ENCODE measurements at places on chromosomes 4 and X.

- DNase-seq = no peak
Measured at GRCh38 chrX:17859609-17860178, 1.4 kb downstream of the RAI2 start.

DNA sequence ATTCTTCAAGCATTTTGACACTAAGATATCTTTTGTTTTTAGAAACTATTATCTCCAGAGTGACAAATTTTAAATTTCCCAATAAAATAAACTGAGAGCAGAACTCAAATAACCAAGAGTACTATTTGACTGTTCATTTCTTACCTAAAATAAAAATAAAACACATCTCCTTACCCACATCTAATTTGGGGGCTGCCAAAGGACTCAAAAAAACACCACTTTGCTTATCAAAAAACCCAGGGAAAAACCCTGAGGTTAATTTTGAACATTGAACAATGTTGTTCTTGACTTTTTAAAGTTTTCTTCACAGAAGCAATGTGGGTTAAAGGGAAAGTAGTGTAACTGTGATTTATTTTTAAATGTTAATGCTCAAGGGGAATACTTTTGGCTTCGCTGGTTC, 243.0 kb upstream of the HHIP start:
- DNase-seq = no peak

DNA sequence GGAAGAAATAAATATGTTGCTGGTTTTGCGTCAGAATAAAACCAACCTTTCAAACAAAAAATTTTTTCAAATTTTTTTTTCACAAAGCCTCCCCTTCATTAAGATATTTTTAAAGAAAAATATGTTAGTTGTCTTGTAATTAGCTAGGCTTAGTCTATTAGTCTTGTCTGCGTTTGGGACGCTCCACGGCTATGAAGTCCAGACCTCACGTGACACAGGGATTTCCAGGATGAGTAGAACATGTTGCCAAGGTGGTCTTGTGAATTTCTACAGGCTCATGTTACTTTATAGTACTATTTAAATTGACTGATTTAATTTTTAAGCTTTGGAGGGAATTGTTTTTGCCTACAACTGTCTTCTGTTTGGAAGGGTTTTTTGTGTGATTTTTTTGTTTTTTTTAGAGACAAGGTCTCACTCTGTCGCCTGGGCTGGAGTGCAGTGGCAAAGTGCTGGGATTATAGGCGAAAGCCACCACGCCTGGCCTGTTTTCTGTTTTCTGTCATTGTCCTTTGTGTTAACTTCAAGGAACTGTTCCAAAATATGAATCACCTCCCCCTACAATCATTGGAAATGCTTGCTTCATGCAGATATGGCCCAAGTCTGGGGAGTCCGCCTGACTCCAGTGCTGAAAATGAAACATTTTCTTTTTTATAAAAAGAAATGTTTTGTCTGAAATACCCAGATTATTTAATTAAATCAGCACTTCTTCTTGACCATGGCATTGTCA, 26.2 kb downstream of the TMEM144 start:
- DNase-seq = no peak

DNA sequence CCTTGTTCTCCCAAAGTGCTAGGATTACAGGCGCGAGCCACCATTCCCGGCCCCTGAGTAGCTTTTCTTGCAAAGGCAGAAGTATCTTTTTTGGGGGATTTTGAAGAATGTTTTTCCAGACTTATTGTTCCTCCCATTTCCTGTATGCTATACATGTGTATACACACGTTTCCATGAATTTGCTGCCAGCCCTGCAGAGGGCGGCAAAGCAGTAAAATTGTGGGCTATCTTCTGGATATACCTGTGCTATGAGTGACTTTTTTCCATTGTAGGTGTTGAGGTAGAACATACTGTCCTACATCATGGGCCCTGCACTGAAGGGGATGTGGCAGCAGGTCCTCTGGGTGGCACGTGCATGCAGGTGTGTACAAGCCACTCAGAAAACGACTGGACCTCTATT, 16.9 kb upstream of the MED28 start:
- DNase-seq = no peak

DNA sequence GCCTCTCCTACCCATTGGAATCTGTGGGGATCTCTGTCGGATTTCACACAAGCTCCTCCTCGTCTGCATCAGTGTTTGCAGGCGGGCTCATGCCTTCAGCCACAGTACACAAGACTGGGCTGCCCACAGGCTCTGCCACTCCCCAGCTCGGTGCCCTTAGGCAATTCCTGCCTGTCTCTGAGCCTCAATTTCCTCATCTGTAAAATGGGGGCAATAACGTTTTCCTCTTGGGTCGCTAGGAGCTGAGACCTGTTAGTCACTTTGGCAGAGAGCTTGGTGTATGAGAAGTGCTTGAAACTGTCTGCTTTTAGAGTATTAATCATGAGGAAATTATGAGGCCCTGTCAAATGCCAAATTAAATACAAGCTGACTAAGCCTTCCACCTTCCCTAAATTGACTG, 27.6 kb upstream of the MSX1 start:
- DNase-seq = no peak

DNA sequence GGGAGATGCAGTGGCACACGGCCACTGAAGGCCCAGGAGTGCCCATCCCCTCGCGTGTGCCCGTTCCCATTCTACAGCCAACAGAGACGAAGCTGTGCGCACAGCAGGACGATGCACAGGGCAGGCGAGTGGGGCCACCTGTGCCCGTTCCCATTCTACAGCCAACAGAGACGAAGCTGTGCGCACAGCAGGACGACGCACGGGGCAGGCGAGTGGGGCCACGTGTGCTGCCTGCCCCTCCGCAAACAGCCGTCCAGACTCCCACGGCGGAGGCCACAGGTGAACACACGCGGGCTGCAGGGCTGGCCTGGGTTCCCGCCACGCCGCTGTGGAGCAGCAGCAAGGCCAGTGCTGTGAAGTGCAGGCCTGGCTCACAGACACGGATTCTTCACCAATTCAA, 32.0 kb downstream of the GAK start:
- DNase-seq = no peak

GRCh38 chr4:82718162-82718940, 80.2 kb downstream of the SCD5 start:
- DNase-seq = no peak

GRCh38 chr4:182717788-182718583, 199.2 kb downstream of the DCTD start:
- DNase-seq = no peak

- DNase-seq = no peak
Measured at GRCh38 chr4:140947506-140947905, 185.8 kb downstream of the RNF150 start.

GRCh38 chr4:41339812-41340809, 83.4 kb downstream of the UCHL1 start:
- no peak for DNase-seq

DNA sequence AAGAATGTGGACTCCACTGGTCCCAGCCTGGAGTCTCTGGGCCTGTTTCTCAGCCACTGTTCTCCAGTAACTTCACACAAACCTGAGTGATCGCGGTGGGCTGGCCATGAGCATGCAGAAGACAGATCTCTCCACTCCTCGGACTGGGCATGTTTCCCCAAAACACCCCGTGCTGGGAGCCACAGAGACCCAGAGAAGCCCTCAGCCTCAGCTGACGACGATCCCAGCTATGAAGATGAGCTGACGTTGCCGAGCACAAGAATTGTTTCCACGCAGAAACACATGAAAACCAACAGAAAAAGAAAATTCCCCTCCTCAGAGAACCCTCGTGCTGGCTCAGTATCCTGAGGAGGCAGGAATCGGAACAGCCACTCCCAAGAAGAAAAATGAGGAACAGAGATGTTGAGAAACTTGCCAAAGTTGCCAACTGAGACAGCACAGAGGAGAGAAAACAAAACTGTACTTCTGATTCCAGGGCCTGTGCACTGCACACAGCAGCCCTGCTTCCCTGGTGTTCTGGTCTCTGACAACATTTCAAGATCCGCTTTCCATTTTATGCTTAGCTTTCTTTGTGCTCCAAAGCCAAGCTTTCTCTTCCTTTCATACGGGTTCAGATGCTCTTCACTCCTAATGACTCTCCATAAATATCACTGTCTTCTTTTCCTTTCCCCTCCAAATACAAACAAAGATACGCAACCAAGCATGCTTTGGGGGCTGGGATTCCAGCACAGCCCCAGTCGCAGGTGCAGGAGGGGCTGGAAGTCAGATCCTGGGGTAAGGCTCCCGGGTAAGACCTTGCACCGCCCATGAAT, 81.4 kb downstream of the IRF2 start:
- peak; percentile 95 for DNase-seq

DNA sequence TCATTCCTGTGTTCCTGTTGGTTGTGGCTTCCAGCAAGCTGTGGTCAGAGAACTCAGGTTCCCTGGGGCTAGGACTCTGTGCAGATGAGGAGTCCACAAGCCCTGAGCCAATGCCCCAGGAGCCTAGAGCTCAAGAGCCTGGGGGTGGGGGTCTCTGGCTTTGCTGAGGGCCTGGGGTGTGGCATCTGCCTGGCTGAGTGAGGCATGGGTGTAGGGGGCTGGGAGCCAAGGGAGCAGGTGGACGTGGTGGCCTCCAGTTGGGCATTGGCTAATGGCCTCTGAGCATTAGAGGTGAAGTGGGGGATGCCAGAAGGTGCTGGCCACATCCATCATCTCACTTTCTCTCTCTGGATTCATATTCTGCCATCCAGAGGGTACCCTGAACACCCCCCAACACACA, 5.3 kb upstream of the MAMLD1 start:
- no peak for DNase-seq

DNA sequence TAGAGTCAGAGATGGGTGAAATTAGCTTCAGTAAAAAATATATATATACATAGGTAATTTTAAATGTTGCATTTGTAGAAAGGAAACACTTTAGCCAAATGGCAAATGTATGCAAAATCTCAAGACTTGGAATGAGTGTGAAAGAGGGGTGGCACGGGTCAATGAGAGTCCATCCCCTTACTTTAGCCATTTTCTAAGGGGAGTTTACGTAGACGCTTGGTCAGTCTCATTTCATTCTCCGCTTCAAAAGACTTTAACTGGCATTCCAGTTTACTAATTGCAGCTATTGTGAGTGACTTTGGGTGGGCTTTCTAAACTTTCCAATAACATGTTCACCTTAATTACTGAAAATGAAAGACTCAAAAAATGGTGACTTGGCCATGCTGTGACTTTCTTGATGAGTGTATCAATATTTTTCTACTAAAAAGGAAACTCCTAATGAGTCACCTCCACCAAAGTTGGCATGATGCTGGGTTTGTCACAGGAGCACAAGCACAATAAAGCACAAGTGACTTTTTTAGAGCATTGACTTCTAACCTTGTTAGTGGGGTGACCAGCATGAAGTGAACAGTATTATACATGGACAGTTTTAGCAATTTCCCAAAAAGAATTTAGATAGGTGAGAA, 356.0 kb upstream of the RASGEF1B start:
- DNase-seq = no peak

GRCh38 chrX:12865359-12865758, 1.5 kb upstream of the TLR7 start:
- DNase-seq = peak; percentile 38

GRCh38 chrX:17397074-17397473, 22.1 kb downstream of the NHS start:
- no peak for DNase-seq

- DNase-seq = no peak
Measured at GRCh38 chr4:138611017-138611416, 368.9 kb upstream of the SLC7A11 start.

GRCh38 chr4:88600176-88600838, 8.0 kb downstream of the HERC3 start:
- no peak for DNase-seq

DNA sequence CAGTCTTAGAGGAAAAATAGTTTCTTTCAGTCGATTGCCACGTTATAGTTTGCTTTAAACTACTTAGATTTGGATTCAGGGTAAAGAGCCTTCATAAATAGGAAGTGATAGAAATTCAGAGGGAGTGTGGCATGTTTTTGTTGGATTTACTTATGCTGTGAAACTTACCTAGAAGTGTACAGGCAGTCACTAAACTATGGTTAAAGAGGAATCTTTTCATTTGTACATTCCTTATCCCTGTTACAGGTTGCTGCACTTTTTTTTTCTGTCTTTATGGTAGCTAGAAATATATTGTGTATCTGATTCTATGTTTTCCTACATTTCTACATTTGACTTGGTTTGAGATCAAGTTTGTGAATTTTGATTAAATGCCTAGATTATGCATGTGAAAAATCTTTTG, 19.1 kb downstream of the WWC2 start:
- DNase-seq = no peak

DNA sequence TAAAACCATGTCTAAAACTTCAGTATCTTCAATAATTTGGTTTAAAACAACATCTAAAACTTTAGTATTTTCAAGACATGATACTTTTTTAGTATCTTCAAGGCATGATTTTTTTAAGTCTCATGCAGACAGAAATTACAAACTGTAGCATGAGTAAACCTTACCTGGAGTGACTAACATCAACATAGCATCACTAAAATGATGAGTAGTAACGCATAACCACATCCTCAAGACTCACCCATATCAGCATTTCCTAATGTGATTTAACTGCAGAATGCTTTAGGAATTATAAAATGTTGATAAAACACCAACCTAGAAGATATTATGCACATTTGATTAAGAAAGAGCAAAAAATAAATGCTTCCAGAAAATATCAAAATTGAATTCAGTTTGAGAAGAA, 19.7 kb upstream of the EDNRA start:
- no peak for DNase-seq

DNA sequence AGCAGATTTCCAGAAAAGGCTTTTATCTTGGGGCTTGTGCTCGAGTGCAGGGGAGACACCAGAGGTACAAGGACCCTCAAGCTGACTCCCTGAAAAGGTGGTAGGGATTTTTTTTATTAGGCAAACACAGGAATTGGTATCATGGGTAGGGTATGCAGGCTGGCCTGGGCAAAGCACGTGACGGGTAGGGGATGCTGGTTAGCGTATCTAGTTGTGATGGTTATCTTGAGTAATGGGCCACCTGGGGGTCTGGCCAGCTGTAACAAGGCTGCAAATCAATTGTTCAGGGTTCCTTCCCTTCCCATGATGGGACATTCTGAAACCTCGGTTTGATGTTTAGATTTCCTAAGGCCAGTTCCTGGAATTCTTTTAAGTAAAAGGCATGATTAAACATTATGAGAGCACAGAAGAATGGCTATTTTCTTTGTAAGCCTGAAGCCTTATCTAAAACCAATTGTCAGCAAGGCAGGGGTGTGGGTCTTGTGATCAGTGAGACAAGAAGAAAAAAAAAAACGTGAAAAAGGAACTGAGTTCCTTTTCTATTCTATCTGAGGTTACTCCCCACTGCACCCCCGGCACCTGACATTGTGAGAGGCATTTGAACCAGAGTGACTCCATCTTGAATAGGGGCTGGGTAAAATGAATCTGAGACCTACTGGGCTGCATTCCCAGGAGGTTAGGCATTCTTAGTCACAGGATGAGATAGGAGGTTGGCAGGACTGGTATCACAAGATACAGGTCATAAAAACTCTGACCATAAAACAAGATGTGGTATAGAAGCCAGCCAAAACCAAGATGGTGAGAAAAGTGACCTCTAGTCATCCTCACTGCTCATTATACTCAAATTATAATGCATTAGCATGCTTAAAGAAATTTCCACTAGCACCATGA, 64.2 kb upstream of the S100G start:
- no peak for DNase-seq

DNA sequence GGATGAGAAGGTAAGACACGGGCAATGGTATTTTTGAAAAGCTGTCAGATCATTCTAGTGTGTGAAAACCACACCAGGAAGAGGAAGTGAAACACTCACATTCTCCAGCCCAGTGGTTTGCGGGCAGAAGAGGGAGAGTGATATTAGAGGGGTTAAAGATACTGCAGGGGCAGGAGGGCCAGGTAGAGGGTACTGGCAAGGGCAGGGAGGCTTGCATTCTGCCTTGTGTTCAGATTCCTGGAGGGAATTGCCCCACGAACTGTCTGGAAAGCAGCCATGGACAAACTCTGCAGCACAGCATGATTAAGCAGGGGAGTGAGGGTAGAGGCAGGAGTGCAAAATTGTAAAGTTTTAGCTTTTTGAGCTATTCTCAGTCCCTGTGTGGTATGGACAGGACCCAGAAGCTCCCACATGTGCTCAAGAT, 30.9 kb downstream of the NIPAL1 start:
- peak; percentile 8 for DNase-seq

All from inflammatory macrophage treated with lipopolysaccharide for 1 hour (primary cell).